ENCODE measurements at places on chromosomes 6 and 20.

DNA sequence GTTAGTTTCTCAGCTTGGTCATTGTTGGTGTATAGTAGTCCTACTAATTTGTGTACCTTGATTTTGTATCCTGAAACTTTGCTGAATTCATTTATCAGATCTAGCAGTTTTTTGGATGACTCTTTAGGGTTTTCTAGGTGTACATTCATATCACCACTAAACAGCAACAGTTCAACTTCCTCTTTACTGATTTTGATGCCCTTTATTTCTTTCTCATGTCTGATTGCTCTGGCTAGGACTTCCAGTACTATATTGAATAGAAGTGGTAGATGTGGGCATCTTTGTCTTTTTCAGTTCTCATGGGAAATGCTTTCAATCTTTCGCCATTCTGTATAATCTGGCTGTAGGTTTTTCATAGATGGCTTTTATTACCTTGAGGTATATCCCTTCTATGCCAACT is 61.3 kb upstream of the HEY2 start:
- DNase-seq: no peak

DNA sequence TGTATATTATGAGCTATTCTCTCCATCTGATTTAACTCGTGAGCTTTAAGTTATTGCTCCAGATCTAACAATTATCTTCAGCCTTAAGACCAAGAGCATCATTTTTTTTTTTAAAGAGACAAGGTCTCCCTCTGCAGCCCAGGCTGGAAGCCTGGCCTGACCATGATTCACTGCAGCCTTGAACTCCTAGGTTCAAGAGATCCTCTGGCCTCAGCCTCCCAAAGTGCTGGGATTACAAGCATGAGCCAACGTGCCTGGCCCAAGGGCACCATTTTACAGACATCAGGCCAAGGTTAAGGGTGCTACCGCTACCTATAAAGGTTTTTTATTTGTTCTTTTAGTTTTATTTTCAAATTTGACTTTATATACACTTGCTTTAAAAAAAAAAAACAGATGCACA is 2.3 kb downstream of the SUPT3H start:
- DNase-seq: no peak

DNA sequence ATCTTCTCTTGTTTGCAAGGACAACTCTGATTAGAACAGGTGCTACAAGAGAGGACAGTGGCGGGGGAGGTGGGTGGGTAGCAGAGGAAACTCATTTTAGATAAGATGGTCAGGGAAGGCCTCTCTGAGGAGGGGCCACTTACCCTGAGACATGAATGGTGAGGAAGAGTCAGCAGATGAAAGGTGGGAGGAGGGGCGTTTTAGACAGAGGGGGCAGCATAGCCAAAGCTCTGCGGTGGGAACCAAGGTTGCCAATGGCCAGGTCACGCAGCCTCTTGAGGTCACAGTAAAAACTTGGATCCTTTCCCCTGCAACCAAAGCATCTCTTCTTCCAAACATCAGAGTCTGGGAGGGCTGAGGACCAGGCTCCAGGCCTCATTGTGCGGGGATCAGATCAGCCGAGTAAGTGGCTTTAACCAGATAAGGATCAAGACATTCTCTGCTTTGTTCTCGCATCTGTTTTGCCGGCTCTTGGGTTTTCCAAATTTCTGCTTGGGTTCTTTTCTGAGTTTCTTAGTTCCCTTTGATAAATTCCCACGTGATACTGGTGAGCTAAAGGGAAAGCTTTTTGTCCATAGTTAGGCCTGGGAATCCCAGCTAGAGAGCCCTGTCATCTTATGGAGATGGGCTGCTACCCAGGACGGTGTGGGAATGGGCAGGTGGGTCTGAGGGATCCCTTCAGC is 5.5 kb upstream of the CD40 start:
- DNase-seq: no peak

DNA sequence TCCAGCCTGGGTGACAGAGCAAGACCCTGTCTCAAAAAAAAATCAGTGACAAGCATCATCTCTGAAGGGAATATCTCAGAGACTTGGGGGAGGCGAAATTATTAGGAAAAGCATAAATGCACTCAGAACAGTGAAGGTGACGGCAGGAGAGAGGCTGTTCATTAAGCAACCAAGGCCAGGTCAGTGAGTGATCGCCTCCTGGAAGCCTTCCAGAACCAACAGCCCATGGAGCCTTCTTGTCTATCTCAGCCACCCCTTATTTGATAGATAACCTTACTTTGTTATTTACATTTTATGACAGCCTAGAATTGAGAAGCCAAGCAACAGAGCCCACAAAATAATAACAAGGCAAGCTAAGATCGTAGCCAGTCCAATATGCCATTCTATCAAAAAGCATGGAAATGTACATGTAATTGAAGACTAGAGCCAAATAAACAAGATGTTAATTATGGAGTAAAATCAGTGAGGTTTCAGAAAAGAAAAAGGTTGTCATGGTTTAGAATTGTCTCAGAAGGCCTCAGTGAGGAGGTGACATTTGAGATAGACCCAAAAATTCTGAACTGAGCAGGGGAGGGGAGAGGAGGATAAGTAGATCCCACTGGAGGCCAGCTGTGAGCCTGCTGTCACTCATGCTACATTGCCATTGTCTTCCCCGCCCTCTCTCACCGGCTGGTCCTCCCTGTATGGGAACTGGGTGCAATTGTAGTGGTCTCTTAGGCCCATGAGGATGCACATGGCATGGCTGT is 17.8 kb downstream of the BNIP5 start:
- DNase-seq: peak; percentile 33

DNA sequence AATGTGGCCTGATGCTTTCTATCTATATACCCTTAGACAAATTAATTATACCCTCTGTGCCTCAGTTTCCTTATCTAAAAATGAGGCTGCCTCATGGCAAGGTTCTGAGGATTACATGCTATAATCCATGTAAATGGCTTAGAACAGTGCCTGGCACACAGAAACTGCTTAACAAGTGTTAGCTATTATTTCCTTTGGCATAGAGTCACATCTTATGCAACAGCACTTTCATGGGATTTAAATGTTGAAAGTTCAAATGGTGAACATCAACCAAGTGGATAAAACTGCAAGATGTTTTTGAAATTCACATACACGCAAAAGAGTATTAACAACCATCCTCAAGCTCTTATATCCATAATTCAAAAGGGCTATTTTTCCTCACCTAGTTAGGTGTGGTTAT is 202.8 kb upstream of the JAG1 start:
- no peak for DNase-seq

DNA sequence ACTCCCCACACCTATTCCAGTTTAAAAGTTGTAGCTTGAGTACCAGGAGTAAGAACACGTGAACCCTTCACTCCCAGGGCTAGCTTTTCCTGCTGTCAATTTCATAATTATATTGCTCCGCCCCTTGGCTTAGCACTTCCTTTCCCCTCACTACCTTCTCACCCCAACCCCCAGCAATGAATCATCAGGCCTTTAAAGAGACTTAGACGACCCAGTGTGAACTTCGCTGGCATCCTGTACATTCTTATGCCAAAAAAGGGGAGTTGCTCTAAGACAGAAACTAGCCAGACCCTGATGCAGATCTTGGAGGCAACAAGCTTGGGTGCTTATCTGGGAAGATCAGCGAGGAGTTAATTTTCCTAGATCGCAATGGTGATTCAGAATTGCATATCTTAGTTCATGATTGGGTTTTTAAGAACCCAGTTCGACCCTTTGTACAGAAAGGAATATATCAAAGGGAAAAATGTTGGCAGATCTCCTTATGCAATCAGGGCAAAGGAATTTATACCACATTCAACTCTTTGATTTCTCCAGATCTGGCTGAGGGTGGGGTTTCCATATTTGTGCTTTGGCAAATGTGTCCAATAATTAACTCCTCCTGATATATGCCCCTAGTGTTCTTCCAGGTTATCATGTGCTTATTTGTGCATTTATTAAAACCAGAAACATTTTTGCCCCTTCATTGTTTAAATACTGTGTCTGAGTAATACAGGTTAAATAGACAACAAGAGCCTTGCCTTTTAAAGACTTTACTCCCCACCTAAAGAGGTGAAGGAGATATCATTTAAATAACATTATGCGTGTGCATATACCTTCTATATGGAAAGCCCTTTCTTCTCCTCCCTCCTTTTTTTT is 8.1 kb upstream of the ATXN1 start:
- peak; percentile 39 for DNase-seq

DNA sequence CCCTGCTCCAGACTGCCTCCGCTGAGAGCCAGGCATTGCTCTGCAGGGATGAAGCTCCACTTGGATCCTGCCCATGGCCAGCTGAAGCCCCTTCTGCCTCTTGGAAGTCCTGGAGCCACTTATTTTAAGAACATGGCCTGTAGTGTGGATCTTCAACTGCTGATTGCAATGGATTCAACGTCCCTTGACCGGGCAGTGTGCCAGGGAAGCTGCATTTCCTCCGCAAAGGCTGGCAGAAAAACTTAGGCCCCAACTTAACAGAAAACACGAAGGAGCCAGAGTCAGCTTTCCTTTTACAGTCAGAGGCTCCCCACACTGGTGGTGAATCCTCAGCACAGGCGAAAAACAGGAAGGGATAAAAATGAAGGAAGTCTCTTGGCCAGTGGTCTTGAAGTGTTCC is 26.3 kb upstream of the FOXQ1 start:
- DNase-seq: no peak

All from HepG2 (cell line).